ENCODE measurements at places on chromosomes 3 and 15. TPM values are rescaled to one million over a fixed set of nuclear protein-coding genes. Genes with fewer than 3 reads are reported as not detected.

DNA sequence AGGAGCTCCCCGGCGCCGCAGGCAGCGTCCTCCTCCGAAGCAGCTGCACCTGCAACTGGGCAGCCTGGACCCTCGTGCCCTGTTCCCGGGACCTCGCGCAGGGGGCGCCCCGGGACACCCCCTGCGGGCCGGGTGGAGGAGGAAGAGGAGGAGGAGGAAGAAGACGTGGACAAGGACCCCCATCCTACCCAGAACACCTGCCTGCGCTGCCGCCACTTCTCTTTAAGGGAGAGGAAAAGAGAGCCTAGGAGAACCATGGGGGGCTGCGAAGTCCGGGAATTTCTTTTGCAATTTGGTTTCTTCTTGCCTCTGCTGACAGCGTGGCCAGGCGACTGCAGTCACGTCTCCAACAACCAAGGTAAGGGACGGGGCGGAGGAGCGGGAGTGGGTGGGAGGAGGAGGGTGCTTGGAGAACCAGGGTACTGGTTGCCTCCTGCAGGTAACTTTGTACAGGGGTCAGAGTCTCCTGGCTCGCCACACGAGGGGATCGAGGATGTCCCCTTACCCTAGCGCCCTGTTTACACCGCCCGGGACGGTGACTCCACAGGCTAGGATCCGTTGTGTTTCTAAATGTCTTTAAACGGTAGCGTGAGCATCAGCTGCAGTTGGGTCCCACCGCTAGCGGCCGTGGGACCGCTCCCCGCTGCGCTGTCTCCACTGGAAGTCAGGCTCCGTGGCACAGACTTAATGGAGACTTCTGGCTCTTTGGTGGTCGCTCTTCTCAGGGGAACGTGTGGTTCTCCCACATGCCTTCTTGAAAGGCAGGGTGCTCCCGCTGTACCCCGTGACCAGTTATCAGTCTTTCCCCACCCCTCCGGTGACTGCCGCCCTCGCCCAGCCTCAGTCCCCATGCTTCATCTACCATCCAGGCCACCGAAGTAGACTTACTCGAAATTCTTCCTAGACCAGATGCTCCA lies 515 bp downstream of the EPHA6 start:
- DNase-seq, result no peak

SKOR1 gene
- 0.89 TPM for total RNA-seq

BUB1B gene
- 59.3 TPM for total RNA-seq

RNU5B-1 gene
- total RNA-seq, result 27.3 TPM

KY gene
- not detected for total RNA-seq

KBTBD13 gene
- total RNA-seq, result not detected

UCN2 gene
- not detected for total RNA-seq

Measured in activated naive CD8-positive, alpha-beta T cell treated with anti-CD3 and anti-CD28 coated beads, Interleukin-2, amount 10 ng/mL, durations not matched to agents 7 days and 5 days (primary cell).